ENCODE measurements at places on chromosomes 6 and 20.

DNA sequence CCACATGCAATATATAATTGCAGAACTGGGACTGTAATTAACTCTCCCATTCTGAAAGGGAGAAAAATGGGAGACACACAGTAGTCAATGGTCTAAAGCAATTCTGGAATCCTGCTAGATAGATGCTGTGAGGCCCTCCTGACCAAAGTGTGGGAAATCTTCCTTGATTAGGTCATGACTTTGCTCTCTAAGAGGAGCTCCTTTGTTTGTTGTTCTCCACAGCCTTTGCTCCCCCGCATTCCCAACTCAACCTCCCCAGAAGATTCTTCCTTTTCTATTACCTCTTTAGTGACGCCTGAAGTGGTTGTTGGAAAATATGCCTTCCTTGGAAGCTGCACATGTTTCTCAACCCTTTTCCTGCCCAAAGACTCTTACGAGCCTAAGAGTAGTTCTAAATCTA, 28.8 kb upstream of the LIN28B start:
- no peak for DNase-seq

DNA sequence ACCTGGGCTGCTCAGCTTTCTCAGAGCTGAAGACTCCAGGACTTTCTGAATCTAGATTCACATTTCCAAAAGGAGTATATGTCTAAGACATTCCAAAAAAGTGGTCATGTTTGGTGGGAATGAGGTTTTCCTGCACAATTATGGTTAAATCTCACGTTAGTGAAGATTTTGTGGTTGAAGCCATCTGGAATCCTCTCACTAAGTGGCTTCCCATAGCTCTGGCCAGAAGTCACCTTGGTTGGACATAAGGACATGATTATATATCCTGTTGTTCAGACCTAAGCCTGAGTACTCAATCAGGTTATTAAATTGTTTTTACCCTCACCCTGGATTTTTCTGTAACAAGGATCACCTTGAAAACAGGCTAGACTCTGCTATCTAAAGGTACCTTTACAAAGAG, 176.1 kb upstream of the PLN start:
- DNase-seq: no peak

- no peak for DNase-seq
Measured at GRCh38 chr20:9597547-9597946, 83.2 kb downstream of the LAMP5 start.

DNA sequence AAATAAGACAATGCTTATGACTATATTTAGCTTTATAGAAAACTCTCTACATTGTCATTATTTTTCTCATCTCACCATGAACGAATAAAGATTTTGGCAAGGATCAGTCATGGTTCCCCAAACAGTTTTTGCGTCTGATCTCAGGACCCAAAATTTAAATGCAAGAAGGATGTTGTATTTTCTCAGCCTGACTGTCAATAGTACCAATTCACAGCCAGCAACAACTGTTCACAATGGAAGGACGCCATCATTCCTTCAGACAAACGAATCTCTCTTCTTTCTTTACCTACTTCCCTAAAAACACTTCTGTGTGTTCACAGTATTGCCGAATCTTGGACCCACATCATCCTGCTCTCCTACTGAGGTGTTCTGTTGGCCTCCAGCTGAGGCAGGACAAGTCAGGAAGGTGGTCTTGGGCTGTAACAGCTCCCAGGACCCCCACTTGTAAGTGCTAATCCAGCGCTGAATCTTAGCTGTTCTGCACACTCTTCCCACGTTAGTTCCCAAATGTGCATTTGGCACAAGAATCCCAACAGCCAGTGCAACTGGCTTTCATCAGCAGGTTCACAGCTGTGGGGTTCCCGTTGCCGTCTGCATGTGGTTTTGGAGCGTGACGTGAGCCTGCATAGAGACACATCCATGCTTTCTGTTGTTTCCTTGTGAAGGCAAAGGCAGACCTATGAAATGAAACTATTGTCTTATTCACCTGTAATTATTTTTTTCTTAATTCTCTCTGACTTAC, 600.0 kb downstream of the QKI start:
- DNase-seq: no peak

GRCh38 chr6:153167907-153168306, 36.8 kb upstream of the RGS17 start:
- no peak for DNase-seq

DNA sequence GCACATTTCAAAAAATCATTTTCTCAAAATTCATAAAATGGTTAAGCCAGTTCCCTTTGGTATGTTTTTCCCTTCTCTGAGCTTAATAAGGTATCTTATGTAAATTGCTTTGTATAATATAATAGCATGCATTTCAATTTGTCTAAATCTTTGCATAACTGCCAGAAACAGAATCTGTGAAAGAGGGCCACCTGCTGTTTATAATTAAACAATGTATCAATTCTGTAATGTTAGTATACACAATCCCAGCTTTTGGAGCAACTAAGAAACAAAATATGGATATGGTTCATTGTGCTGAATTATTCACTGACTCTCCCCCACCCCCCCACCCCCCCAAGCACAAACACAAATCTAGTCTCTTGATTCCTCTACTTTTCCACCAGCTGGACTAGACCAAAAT, 54.8 kb downstream of the GPX5 start:
- DNase-seq: no peak

DNA sequence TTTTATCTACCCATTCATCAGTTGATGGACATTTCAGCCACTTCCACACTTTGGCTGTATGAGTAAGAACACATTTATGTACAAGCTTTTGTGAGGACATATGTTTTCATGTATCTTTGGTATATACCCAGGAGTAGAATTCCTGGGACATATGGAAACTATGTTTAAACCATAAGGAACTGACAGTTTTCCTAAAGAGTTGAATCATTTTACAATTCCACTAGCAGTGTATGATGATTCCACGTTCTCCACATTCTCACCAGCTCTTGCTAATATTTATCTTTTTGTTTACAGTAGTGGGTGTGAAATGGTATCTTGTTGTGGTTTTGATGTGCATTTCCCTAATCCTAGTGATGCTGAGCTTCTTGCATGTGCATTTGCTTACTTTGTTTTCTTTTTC, 338.1 kb downstream of the PLCB1 start:
- DNase-seq: no peak

DNA sequence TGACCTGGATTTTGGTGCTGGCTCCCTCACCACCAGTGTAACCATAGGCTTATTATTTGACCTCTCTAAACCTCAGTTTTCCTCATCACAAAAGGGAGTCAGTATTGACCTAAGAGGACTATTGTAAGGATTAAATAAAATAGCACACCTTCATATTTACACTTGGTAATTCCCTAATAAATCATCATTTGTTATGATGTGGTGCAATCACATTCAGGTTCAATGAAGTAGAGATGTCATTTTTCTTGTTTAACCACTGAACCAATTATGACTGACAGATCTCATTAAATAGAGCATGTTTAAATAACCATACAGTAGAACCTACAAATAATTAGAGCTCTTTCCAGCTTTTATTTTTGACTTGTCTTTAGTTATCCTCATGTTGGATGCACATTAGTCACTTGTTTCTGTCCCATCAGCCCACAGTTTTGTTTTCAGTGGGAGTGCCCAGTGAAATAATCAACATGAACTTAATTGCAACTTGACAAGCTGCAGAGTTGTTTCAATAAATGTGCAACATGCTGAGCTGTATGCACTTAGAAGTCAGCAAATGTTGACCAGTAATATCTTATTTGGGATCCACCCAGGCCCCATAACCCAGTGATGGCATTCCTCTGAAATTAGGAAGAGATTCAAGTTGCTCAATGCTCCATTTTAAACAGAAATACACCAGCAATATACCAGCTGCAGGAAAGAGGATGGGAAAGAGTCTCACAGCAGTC, 451.7 kb upstream of the MARCKS start:
- DNase-seq: no peak

DNA sequence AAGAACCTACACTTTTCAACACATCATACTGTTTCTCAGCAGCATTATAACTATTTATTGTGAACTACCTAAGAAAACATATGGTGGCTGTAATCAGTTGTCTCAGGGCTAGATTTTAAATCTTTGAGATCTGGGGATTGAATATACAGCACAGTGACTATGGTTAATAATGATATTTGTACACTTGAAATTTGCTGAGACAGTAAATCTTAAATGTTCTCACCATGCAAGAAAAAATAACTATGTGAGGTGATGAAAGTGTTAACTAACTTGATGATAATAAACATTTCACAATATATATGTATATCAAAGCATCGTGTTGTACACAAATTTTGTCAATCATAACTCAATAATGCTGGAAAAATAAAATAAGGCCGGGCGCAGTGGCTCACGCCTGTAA, 113.8 kb downstream of the ATXN1 start:
- no peak for DNase-seq

DNA sequence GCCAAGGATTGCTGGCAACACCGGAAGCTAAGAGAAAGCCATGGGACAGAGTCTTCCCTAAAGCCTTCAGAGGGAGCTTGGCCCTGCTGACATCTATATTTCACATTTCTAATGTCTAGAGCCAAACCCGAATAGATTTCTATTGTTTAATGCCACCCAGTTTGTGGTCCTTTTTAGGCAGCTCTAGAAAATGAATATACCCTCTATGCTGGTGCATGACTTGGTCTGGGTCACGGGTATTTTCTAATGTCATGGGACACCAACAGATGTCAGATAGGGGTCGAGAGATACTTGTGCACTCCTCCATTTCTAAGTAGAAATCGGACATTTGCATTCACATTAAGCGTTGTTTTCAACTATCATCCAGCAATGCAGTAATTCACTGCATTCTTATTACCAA, 37.0 kb upstream of the SOX4 start:
- no peak for DNase-seq

DNA sequence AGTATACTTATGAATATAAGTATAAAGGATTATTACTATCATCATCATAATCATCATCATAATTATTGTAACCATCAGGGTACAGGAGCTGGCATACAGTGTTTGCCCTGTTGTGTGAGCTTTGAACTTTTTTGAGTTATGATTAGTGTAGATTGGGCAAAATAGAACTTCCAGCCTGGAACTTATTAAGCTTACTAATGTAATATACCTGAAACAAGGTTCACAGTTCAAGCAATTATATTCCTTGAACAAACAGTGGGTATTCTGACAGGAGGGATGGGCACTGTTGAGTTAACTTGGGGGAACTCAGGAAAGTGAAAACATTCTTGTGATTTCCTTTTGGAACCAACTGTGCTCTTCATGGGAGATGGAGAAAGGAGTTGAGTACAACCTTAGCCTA, 680.0 kb downstream of the DOK5 start:
- no peak for DNase-seq

GRCh38 chr6:34656378-34657036, 40.1 kb downstream of the ILRUN start:
- peak; percentile 23 for DNase-seq

GRCh38 chr6:31797588-31797987, 2.0 kb upstream of the VARS1 start:
- peak; percentile 19 for DNase-seq
